ENCODE measurements at places on chromosomes 1 and 21. TPM values are rescaled to one million over a fixed set of nuclear protein-coding genes. Genes with fewer than 3 reads are reported as not detected.

GRCh38 chr1:19858893-19859292, 23.3 kb upstream of the OTUD3 start:
- no peaks in the 10 kb centered on the region for H3K4me1 ChIP-seq
- H3K27me3 ChIP-seq, result no peaks in the 10 kb centered on the region
- no peak for DNase-seq
- peaks cover 8% of the 10 kb centered on the region for H3K36me3 ChIP-seq
- H3K27ac ChIP-seq, result no peak overlapping the region

DNA sequence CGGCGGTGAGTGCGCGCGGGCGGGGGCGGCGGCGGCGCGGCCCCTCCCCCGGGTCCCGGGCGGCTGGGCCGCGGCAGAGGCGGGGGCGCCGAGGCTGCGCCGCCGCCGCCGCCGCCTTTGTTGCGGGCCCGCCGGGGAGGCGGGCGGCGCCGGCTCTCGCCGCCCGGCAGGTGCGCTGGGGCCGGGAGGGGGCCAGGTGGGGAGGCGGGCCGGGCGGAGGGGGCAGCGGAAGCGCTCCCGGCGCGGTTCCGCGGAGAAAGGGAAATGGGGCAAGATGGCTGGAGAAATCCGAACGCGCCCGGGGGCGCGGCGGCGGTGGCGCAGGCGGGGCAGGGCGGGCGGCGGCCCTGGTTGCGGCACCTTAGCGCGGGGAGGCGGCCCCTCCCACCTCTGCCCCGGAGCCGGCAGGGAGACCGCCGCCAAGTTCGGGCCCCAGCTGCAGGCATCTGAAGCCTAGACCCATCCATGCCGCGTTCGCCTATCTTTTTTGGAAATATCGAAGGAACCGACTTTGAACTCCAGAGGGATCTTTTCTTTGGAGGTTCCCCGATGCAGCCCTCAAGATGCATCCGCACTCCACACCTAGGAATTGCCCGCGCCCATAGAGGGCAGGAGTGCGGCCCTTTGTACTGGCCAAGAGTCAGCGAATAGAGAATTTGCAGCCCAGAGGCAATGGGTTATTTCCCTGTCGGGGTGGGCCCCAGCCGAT, 479 bp downstream of the POGK start:
- H3K36me3 ChIP-seq, result peaks cover 46% of the 10 kb centered on the region
- peaks cover 5% of the 10 kb centered on the region for H3K4me1 ChIP-seq
- H3K27me3 ChIP-seq, result no peaks in the 10 kb centered on the region
- H3K4me3 ChIP-seq, result peak overlapping the region; percentile 90

Gene ASCL5
- total RNA-seq, result 0.31 TPM

GRCh38 chr1:185840880-185841279, 106.7 kb downstream of the HMCN1 start:
- no peaks in the 10 kb centered on the region for H3K36me3 ChIP-seq
- peaks cover 5% of the 10 kb centered on the region for H3K4me1 ChIP-seq
- no peaks in the 10 kb centered on the region for H3K27me3 ChIP-seq
- H3K4me3 ChIP-seq, result no peak overlapping the region

Gene LCE2A
- not detected for total RNA-seq

DNA sequence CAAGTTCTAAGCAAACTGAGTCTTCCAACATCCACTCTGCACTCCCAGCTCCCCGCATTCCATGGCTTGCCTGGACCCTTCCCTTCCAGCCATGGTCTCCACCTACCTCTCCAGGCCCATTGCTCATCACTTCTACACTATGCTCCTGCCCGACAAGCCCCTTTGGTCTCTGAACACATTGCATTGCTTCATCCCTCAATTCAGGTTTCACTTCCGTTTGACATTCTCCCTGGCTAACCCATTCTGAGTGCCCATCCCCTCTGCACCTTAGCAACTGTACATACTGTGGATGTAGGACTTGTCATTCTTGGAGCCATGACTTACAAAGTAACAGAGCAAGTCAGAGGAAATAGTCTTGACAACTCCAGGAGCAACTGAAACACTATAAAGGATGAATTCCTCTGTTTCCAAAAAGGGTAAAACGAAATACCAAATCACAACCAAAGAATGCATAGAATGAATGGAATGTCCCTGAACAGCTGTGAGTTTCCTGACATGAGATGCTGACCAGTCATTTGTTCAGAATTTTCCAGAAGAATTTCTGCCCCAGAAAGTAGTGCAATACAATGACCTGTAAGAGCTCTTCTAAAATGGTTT, 66.7 kb downstream of the KCNJ6 start:
- H3K27me3 ChIP-seq, result no peaks in the 10 kb centered on the region
- no peak for DNase-seq
- H3K27ac ChIP-seq, result no peak overlapping the region
- no peaks in the 10 kb centered on the region for H3K36me3 ChIP-seq
- peaks cover 4% of the 10 kb centered on the region for H3K4me1 ChIP-seq
- no peak overlapping the region for H3K4me3 ChIP-seq

DNA sequence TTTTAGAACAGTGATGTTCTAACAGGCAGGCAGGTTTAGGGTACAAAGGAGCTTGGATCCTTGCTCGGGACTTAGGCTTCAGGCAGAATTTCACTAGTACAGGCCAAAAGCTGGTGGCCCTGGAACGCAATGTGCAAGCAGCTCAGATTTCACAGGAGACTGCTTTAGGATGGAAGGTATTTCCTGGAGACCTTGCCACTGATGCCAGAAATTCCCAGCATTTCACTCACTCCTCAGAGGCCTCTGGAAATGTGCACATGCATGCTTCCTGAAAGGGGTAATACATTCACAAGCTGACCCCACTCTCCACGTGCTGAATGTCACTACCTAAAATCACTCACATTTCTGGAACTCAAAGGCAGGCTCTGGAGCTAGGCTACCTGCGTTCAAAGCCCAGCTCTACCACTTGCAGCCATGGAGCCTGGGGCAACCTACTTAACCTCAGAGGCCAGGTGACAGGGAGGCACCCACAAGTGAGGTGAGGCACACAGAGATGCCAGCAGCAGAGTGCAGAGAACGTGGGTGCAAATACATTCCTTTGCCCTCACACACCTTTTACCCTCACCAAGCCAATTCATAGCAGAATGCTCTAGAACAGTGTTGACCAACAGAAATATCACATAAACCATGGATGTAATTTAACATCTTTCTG, 56.5 kb downstream of the CDC7 start:
- no peaks in the 10 kb centered on the region for H3K4me1 ChIP-seq
- no peak for DNase-seq
- H3K27me3 ChIP-seq, result no peaks in the 10 kb centered on the region
- H3K36me3 ChIP-seq, result no peaks in the 10 kb centered on the region
- H3K4me3 ChIP-seq, result no peak overlapping the region

Gene IRF2BP2
- 80.3 TPM for total RNA-seq

- no peak for DNase-seq
- H3K4me1 ChIP-seq, result peaks cover 15% of the 10 kb centered on the region
- H3K4me3 ChIP-seq, result no peak overlapping the region
- H3K27me3 ChIP-seq, result no peaks in the 10 kb centered on the region
Observed at GRCh38 chr1:27431601-27431940, 39.1 kb downstream of the GPR3 start.

Measured in H9 (cell line).